ENCODE measurements at places on chromosomes 13 and 19.

DNA sequence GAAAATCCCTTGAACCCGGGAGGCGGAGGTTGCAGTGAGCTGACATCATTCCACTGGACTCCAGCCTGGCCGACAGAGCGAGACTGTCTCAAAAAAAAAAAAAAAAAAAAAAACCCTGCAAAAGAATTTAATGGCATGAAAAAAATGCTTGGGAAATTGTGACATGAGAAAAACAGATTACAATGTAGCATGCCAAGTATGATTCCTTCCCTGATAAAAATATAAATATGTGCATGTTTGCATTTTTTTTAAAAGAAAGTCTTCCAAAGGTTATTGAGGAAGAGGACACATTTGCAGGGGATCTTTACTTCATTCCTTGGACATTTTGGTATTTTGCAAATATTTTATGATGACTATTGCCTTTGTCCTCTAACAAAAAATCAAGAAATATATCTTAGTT, 14.5 kb upstream of the ZBTB32 start:
- no peak for DNase-seq

- DNase-seq = no peak
Observed at GRCh38 chr19:5127717-5128116, 158.8 kb downstream of the KDM4B start.

GRCh38 chr13:107765724-107766401, 449.5 kb downstream of the LIG4 start:
- no peak for DNase-seq

DNA sequence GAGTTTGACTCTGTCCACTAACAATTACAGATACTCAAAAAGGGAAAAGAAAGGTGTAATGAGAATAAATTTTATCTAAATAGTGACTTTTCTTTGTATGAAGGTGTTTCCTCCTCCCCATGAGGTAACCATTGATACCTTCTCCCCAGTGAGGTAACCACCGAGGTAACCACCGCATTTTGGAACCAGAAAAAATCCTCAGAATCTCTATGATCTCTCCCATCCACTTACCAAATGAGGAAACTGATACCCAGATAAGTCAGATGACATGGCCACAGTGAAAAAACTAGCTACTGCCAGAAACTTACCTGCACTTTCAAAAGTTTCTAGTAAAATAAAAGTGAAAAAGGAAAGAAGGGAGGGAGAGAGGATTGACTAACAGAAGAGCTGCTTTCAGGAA, 124.0 kb upstream of the FNDC3A start:
- DNase-seq = no peak

GRCh38 chr19:42081584-42082203, 5.7 kb downstream of the ZNF574 start:
- no peak for DNase-seq

- DNase-seq = no peak
Observed at GRCh38 chr19:6828698-6829633, 56.5 kb downstream of the VAV1 start.

DNA sequence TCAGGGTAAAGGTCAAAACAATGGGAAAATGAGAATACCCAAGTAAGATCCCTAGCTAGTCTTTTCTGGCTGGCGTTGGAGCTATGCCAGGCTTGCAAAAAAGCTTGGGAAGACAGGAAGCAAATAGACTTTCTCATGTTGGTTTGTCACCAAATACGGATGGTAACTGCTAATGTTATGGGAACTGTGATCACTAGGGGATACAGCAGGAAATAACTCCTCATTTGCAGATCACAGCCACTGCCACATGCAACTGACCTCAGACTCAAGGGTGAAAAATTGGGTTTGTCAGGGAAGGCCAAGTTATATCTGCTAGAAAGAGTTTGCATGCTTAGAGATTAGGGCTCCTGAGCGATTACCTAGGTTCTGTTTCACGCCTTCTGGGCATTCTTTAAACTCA, 162.9 kb downstream of the NHLRC3 start:
- no peak for DNase-seq

DNA sequence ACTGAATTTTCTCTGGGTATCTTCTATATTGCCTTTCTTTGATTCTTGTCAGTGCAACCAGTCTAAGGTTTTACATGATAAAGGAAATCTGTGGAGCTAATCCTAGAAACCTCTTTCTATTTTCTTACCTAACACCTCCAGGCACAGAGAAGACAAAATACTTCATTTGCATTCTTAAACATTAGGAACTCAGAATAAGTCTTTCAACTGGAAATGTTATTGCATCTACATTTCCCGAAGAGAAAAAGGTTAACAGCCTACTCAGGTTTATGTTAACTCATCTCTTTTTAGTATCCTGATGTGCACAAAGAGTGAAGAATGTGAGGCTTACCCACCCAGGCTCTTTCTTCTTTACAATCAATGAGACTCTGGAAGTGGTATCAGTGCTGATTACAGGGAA, 106.7 kb downstream of the PCCA start:
- DNase-seq = no peak

DNA sequence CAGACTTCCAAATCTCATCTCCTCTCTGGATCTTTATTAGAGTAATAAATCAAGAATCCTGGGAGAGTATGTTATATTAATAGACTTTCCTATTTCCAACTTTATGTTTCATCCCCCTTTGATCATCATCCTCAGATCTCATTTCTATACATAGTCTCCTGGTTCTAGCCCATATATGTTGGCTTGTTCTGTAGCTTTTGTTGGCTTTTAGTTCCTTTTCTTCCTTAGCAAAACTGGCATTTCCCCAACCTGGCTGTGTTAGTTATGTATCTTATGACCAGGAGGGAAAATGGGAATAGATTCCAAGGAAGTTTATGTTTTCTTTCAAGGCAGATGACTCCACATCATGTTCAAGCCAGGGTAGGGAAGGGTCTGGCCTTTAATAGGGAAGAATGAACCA, 2464.5 kb downstream of the PCDH9 start:
- DNase-seq = no peak

DNA sequence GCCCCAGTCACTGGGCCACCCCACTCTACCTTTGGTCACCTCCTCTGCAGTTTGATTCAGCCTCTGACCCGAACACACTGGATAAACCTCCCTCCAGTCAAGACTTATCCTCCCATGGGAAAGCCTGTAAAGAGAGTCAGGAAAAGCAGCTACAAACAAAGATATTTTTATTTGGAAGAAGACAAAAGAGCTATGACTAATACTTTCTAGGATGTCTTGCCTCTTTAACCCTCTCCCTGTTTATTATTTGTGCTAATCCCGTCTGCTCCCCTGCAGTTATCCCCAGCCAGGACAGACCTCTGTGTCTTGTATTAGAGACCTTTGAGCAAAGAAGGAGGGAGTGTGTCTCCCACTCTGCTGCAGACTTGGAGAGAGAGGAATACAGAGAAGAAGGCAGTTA, 178.3 kb downstream of the EFNB2 start:
- DNase-seq = no peak

DNA sequence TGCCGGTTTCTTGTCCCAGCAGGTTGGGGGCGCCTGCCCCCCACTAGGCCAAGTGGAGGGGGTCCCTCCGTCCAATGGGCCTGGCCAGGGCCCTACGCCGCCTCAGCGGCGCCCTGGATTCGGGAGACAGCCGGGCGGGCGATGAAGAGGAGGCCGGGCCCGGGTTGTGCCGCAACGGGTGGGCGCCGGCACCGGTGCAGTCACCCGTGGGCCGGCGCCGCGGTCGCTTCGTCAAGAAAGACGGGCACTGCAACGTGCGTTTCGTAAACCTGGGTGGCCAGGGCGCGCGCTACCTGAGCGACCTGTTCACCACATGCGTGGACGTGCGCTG, 6.2 kb downstream of the KCNJ14 start:
- DNase-seq = no peak

GRCh38 chr19:44714597-44715169, 15.7 kb downstream of the CEACAM16 start:
- DNase-seq = no peak

DNA sequence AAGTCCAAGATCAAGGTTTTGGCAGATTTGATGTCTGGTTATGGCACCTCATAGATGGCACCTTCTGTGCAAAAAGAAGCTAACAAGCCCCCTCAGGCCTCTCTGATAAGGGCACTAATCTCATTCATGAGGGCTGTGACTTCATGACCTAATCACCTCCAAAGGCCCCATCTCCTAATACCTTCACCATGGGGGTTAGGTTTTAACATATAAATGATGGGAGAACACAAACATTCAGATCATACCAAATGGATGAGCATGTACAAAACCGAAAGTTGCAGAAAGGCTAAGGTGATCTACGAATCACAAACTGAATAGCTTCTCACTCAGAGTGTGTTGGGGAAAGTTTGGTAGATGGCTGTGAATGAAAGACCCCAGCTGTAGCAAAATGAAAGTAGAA, 217.4 kb downstream of the TBC1D4 start:
- DNase-seq = no peak

DNA sequence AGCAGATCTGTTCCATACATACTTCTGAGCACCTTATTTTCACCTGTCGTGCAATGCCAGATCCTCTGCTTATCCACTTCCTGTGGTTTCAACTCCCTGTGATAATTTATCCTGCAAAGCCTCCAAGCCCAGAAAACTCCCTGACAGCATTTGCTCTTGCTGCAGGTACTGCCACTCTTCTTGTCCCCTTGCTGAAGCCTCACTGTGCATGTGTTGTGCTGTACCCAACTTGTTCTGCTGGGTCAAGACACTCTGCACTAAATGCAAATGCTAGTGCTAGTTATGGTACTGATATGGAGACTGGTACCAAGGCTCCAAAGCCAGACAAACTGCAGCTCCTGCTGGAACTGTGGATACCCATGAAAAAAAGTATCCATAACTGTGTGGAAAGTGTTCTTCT, 315.4 kb upstream of the MIR17HG start:
- no peak for DNase-seq

GRCh38 chr13:26111797-26112196, 60.0 kb upstream of the SHISA2 start:
- DNase-seq = no peak

DNA sequence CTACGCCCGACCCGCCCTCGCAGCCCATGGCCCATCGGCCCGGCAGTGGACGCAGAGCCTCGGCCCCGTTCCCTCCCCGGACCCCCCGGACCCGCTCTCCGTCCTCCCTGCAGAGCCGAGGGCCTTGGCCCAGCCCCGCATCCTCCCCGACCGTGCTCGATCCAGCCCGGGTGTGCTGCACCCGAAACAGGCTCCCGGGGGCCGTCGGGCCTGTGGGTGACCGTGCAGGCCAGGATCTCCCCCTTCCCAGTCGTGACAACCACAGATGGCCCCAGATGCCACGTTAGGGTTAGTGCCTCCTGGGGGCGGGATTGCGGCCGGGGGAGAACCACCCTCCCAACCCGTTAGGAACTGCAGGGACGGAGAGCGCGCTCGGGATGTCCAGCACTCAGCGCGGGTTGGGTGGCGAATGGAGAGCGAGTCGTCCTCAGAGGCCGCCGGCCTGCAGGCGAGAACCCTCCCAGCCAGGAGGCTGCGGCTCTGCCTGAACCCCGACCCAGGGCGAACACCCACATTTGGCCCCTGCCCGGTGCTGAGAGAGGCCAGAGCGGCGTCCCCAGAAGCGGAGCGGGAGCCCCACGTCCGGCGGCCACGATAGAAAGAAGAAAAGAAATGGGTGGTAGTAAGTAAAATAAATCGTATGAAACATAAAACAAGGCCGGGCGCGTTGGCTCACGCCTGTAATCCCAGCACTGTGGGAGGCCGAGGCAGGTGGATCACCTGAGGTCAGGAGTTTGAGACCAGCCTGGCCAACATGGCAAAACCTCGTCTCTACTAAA, 6.7 kb upstream of the MADCAM1 start:
- no peak for DNase-seq

DNA sequence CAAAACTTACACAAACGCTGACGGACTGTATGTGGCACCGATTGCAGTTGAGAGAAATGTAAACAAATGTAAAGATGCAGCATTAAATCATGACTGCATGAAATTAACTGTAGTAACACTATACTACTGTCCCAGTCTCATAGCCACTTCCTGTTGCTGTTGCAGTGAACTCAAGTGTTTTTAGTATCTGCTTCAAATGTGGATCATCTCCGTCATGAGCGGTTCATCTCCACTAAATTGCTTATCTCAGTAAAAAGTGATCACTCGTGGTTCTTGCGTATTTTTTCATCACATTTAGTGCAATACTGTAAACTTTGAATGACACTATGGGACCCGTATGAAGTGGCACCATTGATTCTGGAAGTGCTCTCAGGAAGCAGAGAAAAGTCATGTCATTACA, 60.3 kb upstream of the RNF113B start:
- DNase-seq = no peak

DNA sequence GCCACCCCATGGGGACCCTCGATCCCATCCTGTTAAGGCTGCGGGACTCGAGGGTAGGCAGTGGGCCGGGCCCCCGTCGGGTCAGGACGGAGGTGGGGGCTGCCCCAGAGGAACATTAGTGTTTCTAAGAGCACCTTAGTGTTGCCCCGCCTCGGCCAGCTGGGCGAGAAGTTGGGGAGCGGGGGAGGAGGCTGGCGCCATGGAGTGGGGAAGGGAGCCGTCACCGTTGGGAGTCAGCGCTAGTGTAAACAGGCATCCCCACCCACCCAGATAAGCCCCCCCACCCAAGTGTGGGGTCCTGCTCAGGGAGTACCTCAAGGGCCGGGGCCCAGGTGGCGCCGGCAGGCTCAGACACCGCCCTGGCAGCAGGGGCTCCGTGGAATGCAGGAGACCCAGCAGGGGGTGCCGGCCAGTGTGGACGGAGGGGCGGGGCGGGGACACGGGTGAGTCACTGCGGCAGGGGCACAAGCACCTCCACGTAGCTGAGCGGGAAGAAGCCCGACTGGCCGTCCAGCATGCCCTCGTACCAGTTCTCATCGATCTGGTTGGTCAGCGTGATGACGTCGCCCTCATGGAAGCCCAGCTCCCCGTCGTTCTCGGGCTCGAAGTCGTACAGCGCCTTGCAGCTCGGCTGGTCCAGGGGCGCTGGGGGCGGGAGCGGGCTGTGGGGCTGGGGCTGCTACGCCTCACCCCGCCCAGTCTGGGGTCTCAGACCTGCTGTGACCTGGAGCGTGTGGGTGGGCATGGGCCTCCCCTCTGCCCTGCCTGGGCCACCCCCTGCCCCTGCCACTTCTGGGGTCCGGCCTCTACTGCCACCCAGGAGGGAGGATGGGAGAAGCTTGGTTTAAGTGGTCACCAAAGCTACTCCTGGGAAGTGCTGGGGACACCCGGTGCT, 18.0 kb downstream of the MPND start:
- no peak for DNase-seq

Data from D721Med (cell line).